Brain microvascular endothelial cell (primary cell): ENCODE measurements at places on chromosomes 2 and 18.

- DNase-seq = peak; percentile 5
Measured at GRCh38 chr2:229169751-229170150, 101.3 kb downstream of the PID1 start.

- no peak for DNase-seq
Measured at GRCh38 chr2:120203251-120204021, 19.8 kb downstream of the TMEM185B start.

- DNase-seq = no peak
Measured at GRCh38 chr18:11258039-11258610, 108.8 kb upstream of the PIEZO2 start.

DNA sequence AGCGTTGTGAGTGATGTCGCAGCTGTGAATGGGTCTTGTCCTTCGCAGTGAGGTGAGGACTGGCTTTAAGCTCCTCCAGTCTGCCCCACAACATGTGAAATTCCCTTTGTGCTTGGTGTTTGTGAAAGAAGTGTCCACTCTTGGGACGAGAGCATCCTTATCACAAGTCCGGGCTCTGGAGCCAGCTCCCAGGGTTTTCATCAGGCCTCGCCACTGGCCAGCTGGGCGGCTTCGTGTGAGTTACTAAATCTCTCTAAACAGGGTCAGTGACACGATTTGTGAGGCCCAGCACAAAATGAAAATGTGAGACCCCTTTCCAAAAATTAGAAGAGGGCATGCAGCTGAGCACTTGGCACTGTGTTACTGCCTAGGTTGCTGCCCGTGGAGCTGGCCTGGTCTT lies 115.9 kb downstream of the VAPA start:
- DNase-seq = no peak

DNA sequence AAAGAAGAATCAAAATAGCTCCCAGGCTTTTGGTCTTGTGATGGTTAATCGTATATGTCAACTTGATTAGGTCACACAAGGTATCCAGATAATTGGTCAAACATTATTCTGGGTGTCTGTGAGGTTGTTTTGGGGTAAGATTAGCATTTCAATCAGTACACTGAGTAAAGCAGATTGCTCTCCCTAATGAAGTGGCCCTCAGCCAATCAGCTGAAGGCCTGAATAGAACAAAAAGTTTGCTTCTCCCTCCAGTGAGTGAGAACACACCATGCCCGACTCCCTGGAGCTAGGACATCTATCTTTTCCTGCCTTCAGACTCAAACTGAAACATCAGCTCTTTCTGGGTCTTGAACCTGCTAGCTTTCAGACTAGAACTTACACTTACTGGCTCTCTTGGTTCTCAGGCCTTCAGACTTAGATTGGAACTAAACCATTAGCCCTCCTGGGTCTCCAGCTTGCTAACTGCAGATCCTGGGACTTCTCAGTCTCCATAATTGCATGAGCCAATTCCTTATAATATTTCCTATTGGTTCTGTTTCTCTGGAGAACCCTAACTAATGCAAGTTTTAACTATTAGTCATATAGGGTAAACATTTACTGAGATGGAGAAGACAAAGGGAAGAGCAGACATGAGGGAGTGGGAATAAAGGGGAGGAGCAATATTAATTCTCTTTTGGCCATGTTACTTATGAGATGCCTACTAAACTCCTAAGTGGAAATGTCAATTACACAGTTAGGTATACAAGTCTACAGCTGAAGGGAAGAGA lies 25.5 kb downstream of the LNPK start:
- DNase-seq = peak; percentile 0

DNA sequence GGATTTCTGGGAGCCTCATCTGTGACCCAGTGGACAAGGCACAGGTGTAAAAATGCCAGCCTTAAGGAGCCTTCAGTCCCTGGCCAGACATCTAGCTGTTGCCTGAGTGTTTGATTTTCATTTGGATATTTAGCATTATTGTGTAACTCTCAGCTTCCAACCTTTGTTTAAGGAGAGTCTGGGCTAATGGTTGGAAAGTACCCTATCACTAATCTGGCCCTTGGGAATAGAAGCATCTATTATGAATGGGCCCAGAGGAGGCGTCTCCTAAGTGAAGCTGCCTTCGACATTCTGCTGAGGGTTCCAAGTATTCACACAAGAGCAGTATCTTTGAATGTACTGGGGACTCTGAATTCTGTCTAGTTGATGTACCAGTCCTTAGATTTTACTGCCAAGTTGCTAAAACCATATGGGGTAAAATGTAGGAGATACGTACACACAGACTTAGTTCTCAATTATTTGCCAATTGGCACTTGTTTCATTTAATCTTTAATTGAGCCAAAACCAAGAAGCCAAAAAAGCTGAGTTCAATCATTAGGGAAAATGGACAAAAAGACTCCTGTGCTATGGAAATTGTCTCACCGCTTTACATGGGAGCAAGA lies 7.2 kb upstream of the ANKRD29 start:
- no peak for DNase-seq

GRCh38 chr2:196750977-196751631 lies 48.4 kb downstream of the GTF3C3 start:
- peak; percentile 80 for DNase-seq

- DNase-seq = no peak
Measured at GRCh38 chr2:110804915-110805314, 72.5 kb downstream of the ACOXL start.

- no peak for DNase-seq
Measured at GRCh38 chr2:2183176-2183575, 147.9 kb downstream of the MYT1L start.

- no peak for DNase-seq
Measured at GRCh38 chr18:77894060-77894459, 644.4 kb downstream of the GALR1 start.

- DNase-seq = no peak
Measured at GRCh38 chr2:106168657-106169056, 25.4 kb downstream of the UXS1 start.

DNA sequence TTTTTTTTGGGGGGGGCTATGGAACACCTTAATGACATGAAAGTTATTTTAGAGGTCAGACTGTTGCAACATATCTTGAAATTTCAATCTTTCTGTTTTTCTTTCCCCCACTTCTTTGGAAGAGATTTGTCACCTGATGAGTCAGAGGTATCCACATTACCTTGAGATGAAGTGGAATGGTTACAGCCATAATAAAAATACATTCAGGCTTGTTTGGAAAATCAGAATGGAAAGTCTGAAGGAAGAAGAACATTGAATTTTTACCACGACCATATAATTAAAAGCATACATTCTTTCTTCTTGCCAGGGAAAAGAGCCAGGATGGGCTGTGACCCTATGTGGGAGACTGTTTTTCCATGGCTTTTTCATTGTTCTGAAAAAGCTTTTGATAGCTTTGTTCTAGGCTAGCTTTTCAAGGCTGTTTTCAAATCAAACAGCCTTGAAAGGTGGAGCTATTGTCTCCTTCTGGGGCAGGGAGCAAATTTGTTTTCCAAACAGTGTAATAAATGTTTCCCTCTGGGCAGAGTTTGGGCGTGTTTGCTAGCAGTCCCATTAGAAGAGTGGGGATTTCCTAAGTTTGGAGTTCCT lies 2.3 kb upstream of the GTF3C3 start:
- DNase-seq = no peak

- DNase-seq = peak; percentile 83
Measured at GRCh38 chr2:120939595-120940318, 204.1 kb downstream of the GLI2 start.

- no peak for DNase-seq
Measured at GRCh38 chr2:69180227-69180626, 167.2 kb downstream of the ANTXR1 start.

GRCh38 chr2:67219651-67220050 lies 177.5 kb upstream of the ETAA1 start:
- DNase-seq = no peak

GRCh38 chr2:141694180-141694579 lies 436.6 kb downstream of the LRP1B start:
- DNase-seq = no peak

GRCh38 chr2:180319586-180320405 lies 312.7 kb upstream of the CWC22 start:
- no peak for DNase-seq

GRCh38 chr2:110858135-110858725 lies 125.9 kb downstream of the ACOXL start:
- DNase-seq = no peak

DNA sequence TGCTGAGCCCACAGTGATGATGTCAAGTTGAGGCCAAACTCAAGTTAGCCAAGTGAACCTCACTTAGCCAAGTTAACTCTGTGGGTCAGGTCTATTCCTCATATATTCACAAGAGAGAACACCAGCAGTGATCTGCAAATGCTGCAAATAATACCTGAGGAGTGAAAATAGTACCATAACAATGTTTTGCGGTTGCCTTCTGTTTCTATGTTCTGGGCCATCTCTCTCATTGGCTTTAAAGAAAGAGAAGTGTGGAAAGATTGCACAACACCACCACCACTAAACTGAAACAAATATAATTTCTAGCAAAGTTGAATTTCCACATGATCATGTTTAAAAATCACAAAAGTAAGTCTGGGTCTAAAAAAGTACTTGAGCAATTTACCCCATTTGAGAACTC lies 211.1 kb upstream of the GALNT5 start:
- no peak for DNase-seq

DNA sequence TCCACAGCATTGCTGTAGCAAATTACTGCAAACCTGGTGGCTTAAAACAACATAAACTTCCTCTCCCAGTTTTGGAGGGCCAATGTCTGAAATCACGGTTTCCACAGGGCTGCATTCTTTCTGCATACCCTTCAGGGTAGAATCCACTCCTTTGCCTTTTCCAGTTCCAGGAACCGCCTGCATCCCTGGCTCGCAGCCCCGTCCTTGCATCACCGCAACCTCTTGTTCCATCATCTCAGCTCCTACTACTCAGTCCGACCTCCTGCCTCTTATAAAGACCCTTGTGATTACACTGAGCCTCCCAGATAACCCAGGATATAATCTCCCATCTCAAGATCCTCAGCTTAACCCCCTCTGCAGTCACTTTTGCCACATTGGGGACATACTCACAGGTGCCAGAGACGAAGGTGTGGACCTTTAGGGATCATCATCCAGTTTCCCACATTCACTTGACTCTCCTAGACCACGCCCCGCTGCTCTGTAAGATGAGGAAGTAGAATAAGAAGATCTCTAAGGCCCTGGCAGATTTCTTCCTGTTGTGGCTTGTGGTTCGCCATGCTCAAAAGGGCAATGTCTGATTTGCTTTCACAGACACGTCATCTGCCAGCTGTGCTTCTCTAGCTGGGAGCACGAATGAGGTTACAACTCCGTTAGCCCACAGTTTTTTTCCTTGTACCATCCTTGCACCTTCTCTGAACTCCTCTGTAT lies 103.6 kb upstream of the AGAP1 start:
- no peak for DNase-seq

DNA sequence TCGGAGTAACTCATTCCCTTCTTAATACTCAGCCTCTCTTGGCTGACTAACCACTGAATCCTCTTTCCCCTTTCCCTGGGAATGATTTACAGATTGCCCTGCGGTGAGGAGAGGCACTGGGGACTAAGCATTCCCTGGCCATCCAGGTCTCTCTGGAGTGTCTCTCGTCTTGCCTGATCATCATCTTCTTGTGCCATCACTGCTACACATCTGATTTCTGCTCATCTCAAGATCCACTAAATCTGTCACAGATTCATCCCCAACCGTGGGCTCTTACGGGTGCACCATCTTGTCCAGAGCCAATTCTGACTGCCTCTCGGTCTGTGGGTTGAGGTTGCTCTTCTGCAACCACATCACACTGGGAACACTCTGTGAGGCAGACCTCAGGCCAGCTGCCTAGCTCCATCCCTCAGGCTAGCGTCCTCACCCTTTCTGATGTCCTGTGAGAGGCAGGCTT lies 12.0 kb downstream of the SFTPB start:
- no peak for DNase-seq

- peak; percentile 51 for DNase-seq
Measured at GRCh38 chr18:55839343-55839742, 251.4 kb upstream of the TCF4 start.

DNA sequence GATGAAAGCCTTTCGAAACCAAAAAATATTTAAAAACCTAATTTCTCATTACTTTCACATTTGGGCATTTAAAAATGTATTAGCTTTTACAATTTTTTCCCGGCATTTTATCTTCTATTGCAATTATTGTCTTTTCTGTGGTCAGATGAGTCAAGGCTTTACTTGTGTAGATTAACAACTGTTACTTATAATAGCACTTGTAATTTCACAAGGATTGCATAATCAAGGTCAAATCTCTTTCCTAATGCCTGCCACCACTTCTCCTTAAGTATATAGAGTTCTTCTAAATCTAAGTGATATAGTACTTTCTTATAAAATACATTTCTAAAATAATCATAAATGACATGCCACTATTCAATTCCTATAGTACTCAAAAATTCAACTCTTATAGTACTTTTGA lies 67.2 kb downstream of the SLC8A1 start:
- DNase-seq = no peak

GRCh38 chr2:232348936-232349335 lies 29.6 kb upstream of the ALPP start:
- DNase-seq = no peak

DNA sequence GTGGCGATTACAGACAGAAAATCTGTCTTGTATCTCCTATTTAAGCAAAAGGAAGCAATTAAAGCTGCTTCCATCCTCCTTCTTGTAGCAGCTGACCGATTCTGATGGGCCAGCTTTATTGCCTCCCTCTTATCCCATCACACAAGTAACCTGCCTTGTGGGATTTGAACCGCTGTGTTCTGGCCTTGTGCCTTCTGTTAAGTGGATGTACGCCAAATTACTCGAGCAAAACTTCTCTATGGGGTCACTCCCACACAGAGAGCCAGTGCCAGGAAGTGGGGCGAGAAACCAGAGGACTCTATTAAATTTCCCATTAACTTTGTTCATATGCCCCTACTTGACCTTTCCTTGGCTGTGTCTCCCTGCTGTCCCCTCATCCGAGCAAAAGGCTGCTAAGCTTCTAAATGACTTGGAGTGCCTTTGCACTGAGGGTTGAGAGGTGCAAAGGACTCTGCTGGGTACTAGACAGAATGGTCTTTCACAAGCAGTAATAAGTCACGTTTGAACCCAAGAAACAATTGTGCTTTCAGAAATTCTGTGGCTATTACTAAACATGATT lies 672.5 kb downstream of the MBD2 start:
- DNase-seq = no peak

GRCh38 chr2:7816944-7817343 lies 864.9 kb upstream of the ID2 start:
- no peak for DNase-seq

DNA sequence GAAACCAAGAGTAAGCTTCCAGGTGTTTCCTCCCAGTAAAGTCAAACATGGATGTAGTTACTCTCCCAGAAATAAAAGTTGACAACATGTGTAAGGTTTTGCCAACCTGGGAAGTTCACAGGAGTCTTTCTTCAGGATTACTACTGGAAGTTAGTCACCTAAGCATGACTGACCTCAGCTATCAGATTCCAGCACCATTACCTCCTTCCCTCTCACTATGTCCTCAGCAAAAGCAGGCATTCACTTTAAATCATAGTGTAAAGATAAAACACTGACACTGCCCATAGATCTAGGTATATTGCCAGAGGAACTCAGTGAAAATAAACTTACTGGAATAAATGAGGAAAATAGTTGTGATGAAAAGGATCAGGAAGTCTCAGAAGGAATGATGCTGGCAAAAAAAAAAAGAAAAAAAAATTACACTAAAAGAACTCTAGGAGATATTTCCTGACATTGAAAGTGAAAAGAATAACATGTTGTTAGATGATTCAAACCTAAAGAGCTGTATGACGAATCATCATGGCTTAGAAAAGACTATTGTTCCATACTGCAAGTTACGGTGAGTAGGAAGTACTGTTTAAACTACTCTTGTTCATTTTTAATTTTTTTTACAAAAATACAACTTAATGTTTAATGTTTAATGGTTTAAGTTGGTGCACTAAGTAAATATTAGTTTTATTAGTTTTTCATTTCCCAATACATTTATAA lies 484.5 kb upstream of the ZNF804A start:
- DNase-seq = no peak
